ENCODE measurements at places on chromosomes 6 and 20.

DNA sequence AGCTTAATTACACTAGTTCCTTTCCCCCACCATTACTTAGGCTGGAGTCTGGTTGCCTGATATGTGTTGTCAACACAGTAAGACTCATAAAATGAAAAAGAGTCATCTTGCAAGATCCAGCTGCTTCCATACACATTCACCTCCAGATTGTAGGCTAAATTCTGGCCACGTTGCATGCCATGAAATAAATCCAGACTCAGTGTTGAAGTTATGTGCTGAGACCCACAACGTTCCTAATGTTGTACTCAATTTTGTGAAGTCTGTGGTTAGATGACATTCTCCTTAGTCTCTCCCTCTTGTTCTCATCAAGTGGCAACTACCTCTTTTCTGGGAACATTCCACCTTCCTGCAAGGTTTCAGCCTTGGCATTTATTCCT lies 212.3 kb downstream of the LMBRD1 start:
- peak; percentile 5 for DNase-seq

- no peak for DNase-seq
Measured at GRCh38 chr20:41670631-41671030, 52.5 kb upstream of the CHD6 start.

DNA sequence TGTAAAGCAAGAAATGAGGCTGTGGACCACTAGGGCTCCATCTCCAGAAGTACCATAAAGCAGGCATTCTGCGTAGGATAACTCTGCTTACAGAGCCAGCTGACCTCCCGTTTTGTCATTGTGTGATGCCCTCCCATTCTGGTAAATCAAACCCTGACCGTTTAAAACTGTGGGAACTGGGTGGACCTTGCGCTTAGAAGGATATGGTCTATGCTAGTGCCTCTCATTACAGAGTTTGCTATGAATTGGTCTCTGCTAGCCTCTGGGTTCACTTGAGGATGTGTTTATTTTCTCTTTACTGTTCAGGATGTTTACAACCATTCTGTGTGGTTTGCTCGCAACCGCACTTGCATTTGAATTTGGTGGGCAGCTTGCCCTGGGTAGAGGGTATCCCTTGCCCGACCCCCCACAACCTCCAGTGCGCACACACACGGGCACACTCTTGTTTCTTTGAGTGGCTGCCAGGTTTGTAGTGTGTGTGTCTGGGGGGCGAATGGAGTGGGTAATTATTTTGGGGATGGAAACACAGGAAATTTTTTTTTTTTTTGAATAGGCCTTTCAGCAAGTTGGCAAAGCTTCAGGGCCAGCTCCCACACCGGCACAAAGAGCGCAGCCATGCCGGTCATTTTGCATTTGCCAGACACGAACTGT lies 198.3 kb downstream of the JARID2 start:
- no peak for DNase-seq

DNA sequence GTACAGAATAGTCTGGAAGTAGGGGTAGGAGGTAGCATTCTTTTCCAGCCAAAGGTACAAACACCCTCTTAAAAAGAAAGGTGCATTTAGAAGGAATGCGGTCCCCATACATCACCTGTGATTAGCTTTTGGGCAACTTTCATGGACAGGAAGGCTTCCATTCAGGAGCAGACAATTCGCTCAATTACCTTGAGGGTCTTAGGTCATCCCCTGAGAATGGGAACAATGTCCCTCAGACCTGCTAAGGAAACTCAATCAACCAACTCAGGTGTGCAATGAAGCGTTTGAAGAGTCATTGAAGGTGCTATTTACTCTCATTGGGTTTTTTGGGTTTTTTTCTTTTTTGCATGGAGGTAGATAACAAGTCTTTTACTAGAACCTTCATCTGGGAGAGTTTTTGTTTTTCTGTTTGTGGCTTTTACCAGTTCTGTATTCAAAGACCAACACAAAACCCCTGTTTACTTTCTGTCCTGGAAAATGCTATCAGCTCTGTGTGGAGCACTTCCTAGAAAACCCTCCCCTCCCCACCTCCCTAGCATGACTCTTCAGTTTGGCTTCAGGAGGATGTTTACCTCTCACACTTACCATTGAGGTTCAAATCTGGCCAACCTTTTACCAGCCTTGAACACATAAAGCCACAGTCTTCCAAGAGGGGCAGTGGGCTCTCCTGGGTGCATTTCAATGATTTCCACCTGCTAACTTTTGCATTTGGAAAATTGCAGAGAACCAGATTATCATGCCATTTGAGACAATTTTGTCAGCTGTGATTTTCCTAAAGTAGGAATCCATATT lies 271.2 kb upstream of the PRDM1 start:
- no peak for DNase-seq

GRCh38 chr6:148629181-148629580 lies 117.6 kb upstream of the UST start:
- no peak for DNase-seq

DNA sequence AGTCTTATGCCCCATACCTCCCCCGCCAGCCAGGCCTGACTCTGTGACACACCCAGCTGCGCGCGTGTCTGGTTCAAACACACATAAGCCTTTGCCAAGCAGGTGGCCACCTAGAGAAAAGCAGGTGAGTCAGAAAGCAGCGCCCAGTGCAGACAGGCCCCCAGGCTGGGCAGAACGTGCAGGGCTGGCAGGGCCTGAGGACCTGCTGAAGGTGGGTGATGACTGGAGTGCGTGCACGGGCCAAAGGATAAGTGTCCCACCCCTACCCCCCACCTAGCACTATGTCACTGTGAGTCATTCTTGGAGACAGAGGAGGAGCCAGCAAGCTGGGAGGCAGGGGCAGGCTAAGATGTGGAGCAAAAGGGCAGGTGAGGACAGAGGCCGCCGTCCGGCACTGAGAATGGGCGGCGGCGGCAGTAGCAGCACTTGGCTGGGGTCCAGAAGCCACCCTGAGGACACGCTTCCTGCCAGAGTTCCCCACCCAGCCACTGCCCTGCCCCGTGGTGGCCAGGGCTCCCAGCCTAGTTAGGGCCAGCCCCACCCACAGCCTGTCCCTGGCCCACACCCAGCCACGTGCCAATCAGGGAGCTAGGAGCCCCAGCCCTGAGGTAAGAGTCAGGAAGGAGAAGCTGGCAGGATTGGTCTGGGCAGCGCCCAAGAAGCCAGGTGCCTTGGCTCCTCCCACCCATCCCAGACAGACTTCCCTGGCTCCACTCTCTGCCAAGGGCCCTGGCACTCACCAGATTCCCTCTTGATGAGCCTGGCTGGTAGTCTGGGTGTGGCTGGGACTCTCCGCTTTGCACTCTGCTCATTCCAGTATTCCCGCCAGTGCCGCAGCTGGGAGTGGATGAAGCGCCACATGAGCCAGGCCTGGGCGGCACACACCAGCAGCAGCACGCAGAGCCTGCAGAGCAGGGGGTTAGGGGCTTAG lies 72.7 kb downstream of the TRAM2 start:
- DNase-seq: peak; percentile 49

DNA sequence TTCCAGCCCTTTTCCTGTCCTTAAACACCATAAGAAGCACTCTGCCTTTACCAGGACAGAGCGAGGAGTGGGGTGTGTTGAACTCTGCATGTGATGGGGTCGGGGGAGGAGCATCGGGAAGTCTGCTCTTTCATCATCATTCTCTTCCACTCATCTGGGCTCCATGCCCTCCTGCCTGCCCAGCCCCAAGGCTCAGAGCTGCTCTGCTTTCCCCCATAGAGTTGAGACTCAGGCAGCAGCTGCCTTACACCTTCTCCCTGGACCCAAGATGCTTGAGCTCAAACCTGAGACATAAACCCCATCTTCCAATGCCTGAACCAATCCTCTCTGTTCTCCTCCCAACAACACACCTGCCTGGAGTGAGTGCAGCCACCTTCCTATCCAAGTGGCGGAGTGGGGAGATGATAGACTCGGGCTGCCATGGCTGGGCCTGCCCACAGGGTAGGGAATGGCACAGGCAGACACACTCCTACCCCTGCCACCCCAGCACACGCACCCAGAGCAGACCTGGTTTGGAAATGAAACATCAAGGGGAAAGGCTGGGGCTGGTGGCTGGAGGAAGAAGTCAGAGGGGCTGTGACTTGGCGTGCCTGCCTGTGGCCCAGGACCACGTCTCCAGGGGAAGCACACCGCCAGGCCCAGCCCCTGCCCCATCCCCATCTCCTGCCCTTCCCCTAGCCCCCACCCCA lies 28.4 kb downstream of the TFEB start:
- peak; percentile 80 for DNase-seq

All from amniotic epithelial cell (primary cell).